ENCODE measurements at places on chromosomes 16 and 17.

GRCh38 chr17:1120596-1121441 lies 59.0 kb downstream of the ABR start:
- DNase-seq = no peak

GRCh38 chr16:29192329-29193247 lies 207.7 kb downstream of the LAT start:
- no peak for DNase-seq

DNA sequence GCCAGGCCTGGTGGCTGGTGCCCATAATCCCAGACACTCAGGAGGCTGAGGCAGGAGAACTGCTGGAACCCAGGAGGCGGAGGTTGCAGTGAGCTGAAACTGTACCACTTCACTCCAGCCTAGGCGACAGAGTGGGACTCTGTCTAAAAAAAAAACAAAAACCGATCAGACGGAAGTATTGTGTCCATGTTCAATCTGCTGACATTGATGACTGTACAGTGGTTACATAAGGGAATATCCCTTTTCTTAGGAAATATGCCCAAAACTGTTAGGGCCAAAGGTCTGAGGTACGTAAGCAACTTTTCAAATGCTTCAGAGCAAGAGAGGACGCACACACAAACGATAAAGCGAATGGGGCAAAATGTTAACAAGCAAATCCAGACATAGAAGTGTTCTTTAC lies 69.8 kb upstream of the DNAH17 start:
- no peak for DNase-seq

DNA sequence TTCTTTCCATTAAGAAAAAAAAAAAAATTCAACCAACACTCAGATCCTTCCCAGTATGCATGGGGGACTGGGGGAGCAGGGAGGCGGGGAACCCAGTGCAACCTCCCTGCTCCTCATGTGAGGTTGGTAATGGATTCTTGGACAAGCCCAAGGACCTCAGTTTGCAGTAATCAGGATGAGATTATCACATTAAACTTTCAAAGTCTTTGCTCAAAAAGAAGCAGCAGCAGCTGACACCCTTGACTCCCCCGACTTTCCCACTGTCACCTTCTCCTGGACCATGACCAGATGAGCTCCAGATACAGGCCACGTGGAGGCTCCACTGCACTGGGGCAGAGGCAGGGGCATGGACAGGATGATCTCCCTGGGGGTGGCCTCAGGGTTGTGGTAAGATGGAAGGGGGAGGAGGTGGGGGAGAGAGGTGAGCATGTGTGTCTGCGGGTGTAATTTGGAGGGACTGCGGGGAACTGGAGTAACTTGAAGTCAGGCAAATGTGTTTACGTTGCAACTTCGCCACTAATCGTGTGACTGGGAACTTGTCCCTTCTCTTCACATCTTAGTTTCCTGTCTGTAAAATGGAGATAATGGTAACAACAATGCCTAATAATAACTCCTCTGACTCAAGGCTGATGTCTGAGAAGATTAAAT lies 19.8 kb downstream of the ZNF385C start:
- DNase-seq = no peak

DNA sequence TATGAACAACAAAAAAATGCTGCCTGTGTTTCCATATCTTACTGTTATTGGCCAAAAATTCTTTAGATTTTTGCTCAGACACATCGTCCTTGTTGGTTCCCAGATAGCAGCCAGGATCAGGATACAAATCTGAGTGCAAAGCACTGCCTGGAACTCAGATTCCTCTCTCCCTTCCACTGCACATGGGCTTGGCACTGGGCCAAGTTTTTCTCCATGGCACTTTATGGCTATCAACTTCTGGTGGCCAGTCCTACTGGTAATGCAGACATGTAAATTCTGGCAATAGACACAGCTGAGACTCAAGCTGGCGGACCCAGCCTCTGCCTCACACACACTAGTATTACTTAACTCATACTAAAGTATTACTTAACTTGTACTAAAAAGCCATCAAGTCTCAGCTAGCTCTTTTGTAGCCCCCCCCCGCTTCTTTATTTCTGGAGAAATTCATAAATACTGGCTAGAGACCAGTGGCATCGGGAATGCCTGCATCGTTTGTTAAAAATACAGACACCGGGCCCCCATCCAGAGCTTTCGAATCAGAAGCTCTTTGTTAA lies 181.2 kb upstream of the COX10 start:
- no peak for DNase-seq

All from caudate nucleus (tissue), 63 donors.